ENCODE measurements at places on chromosomes 4 and X.

DNA sequence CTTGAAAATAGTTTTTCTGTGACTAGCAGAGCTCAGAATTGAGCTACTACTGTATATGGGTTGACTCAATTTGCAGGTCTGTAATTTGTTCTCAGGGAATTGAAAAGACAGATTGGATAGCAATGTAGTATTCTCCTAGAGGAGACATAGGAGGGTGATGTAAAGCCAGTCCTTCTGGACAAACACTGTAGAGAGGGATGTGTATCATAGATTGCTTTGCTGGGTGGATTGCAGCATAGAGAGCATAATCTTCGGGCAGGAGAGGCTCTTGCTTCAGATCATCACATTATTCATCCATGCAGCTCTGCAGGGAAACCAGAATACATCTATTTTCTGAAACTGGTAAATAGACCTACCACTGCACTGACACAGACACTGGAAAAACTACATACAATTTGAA lies 1110.5 kb downstream of the RAPGEF2 start:
- no peak for DNase-seq

- no peak for DNase-seq
Measured at GRCh38 chr4:77344784-77345183, 187.8 kb downstream of the CCNG2 start.

- no peak for DNase-seq
Measured at GRCh38 chr4:64614276-64614675, 205.0 kb upstream of the TECRL start.

- peak; percentile 91 for DNase-seq
Measured at GRCh38 chrX:40006106-40007017, 91.4 kb downstream of the BCOR start.

DNA sequence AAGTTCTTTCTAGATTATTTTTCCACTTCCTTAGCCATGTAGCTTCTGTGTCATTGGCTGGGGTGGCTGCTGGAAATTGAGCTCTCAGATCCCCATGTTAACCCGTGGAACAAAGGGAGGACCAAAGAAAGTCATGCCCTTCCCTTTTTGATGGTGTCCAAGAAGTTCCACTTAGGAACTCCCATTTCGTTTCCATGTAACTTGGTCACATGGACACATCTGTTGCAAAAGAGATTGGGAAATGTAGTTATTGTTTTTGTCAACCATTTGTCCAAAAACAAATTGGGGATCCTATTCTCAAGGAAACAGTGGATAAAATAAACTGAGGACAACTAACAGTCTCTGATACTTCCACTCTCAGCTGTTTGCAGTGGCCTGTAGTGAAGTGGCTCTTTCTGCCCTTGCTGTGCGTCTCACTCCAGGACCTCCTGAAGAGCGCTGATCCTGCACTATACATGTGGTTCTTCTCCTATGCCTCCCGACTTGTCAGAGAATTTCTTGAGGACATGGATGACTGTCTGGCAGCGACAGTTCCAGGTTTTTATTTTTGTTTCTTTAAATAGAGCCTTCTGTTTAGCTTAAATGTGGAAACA lies 125.3 kb upstream of the LNX1 start:
- DNase-seq = no peak

GRCh38 chrX:23900220-23900797 lies 7.4 kb downstream of the APOO start:
- no peak for DNase-seq

GRCh38 chr4:119128148-119128547 lies 7.5 kb upstream of the MYOZ2 start:
- no peak for DNase-seq

- peak; percentile 44 for DNase-seq
Measured at GRCh38 chrX:43655151-43656004, 721 bp upstream of the MAOA start.

GRCh38 chr4:88819818-88820697 lies 122.4 kb upstream of the NAP1L5 start:
- DNase-seq = no peak

GRCh38 chr4:139658185-139658584 lies 7.4 kb upstream of the MGST2 start:
- DNase-seq = peak; percentile 37

DNA sequence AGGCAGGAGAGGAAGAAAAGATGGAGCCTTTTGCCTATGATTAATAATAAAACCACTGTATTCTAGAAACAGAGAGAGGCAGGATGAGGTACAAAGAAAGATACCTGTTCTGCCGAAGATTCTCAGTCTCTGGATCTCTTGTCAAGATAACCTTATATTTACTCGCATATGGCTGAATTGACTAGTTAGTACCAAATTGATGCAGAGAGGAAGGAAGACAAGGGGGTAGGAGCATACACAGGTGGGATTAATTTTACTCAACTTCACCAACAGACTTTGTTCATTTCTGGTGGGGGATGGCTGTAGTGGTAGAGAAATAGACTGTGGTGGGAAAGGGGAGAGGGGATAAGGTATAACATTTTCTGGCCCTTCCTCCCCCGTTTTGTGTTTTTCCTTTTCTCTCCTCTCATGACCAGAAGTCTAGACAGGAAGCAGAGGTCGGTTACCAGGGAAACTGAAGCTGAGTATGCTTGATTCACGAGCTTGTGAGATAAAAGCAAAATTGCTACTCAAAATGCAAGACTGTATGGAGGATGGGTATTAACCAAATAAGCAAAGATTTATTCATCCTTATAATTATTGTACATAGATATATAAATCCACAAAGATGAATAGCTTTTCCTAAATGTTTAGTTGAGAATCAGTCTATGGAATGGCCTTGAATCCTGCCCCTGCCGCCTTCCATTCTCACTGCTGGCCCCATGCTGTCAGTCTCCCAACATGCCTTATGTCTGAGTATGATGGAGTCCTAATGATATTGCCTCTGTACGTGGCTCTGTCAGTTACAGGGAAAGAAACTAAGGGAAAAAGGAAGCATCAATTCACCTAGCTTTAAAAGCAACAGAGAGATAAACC lies 17.8 kb upstream of the PAGE2B start:
- no peak for DNase-seq
